ENCODE measurements at places on chromosomes 5 and 9. TPM values are rescaled to one million over a fixed set of nuclear protein-coding genes. Genes with fewer than 3 reads are reported as not detected.

Gene SMIM33
- not detected for total RNA-seq

Gene CHSY3
- total RNA-seq = 1.4 TPM

Gene ZNF366
- total RNA-seq = not detected

Gene TRAF1
- total RNA-seq = 3.9 TPM

Gene GAPT
- not detected for total RNA-seq

Gene CAPSL
- not detected for total RNA-seq

Gene PCDHA6
- not detected for total RNA-seq

Gene SCGB3A2
- not detected for total RNA-seq

Gene ANKRD34B
- not detected for total RNA-seq

Gene DRD1
- total RNA-seq = 0.18 TPM

Gene FAM153A
- not detected for total RNA-seq

GRCh38 chr5:14935341-14935740 lies 63.8 kb upstream of the ANKH start:
- no peak for DNase-seq

- DNase-seq = no peak
Measured at GRCh38 chr5:123681061-123681460, 169.1 kb downstream of the CSNK1G3 start.

GRCh38 chr9:136267261-136268111 lies 21.9 kb upstream of the QSOX2 start:
- DNase-seq = peak; percentile 78

DNA sequence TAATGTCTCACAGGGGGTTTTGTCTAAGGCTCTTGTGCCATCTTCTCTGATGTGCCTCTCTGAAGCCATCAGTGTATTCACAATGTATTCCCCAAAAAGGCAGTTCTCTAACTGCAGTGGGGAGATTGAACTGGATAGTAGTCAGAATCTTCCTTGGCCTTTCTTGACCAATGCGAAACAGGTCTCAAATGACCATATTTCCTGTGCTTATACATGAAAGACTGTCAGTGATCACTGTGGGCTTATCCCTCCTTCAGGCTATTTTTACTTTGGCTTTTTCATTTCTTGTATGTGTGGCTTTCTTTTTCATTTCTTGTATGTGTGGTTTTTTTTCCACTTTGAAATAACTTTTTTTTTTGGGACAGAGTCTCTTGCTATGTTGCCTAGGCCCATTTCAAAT lies 19.7 kb downstream of the HMGXB3 start:
- no peak for DNase-seq

GRCh38 chr5:5884593-5884992 lies 462.1 kb downstream of the ICE1 start:
- DNase-seq = no peak

GRCh38 chr5:153340139-153340538 lies 150.3 kb upstream of the GRIA1 start:
- no peak for DNase-seq

DNA sequence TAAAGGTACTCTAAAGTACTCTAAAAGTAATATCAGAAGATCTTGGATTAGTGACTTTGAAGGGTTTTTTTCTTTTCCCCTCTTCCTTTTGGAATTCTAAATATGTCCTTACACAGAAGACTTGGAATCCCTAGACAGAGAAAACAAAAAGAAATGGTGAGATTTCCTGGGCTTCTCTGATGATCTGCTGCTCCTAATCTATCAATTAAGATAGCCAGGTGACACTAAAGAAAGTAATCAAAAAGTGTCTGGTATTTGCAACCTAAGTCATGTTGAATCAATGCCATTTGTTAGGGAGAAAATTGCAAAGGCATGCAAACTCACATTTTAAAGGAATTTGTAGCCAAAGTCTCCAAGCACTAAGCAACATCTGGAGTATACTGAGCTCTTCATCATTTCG lies 29.5 kb upstream of the MYO10 start:
- no peak for DNase-seq

GRCh38 chr9:134224567-134225093 lies 60.3 kb upstream of the RNU6ATAC start:
- DNase-seq = no peak

DNA sequence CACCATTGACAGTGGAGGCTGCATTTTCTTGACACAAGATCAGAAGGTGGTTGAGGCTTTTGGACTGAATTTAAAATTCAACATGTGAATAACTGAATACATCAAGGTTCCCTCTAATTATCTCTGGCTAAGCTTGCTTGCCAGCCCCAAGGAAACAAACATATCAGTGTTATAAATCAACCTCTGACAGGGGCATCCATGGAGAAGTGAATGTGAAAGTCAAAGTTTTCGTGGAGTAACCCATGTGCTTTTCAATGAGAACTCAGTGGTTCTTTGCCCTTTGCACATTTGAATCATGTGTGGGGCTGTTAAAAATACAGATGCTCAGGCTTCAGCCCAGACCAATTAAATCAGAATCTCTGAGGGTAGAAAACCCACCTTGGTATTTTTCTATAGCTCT lies 128.9 kb downstream of the LRRC70 start:
- DNase-seq = no peak

DNA sequence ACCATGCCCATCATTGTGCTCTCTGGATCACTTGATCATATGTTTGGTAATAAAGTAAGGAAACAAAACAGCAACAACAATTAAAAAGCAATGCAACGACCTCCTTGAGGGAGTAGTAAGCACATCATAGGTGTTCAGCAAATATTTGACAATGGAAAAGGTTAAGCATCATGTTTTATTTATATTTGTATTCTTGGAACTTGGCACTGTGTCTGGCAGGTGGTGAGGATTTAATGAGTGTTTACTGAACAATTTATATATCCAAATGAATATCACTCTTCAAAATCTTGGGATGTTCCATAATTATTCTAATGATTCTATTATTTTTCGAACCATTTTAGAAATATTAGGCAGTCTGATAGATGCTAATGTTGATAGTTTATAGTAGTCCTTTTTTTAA lies 6.2 kb downstream of the PIP5K1B start:
- DNase-seq = no peak

GRCh38 chr5:115432691-115433090 lies 111.9 kb downstream of the FEM1C start:
- DNase-seq = peak; percentile 61

DNA sequence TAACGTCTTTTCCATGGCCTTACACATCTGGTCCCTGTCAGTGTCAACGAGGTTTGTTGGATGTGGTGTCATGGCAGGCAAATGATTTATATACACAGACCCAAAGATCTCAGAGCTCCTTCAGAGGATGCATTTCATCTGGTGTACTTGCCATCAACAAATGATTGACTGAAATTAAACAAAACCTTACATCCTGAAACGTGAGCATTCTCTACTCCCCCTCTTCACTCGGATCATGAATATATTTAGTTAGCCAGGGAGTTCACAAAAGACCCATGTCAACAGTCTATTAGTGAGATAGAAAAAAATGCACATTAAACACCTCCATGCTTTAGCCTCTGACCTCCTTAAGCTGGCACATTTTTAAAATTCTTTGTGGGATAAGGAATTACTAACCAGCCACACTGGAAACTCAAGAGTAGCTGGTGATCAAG lies 215.6 kb downstream of the EFNA5 start:
- peak; percentile 39 for DNase-seq

DNA sequence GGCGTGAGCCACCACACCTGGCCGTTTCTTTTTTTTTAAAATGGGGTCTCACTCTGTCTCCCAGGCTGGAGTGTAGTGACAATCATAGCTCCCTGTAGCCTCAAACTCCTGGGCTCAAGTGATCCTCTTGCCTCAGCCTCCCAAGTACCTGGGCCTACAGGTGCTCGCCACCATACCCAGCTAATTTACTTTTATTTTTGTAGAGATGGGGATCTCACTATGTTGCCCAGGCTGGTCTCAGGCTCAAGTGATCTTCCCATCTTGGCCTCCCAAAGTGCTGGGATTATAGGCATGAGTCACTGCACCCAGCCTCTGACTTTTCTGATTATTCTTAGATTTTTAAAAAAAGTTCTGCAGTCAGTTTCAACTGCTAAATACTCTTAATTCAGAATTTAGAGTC lies 21.3 kb downstream of the RAI14 start:
- DNase-seq = no peak

- DNase-seq = no peak
Measured at GRCh38 chr5:126863402-126863801, 86.5 kb downstream of the LMNB1 start.

- no peak for DNase-seq
Measured at GRCh38 chr5:18954239-18954638, 1033.8 kb downstream of the CDH18 start.

GRCh38 chr5:52964138-52964537 lies 25.0 kb upstream of the ITGA2 start:
- DNase-seq = peak; percentile 17

DNA sequence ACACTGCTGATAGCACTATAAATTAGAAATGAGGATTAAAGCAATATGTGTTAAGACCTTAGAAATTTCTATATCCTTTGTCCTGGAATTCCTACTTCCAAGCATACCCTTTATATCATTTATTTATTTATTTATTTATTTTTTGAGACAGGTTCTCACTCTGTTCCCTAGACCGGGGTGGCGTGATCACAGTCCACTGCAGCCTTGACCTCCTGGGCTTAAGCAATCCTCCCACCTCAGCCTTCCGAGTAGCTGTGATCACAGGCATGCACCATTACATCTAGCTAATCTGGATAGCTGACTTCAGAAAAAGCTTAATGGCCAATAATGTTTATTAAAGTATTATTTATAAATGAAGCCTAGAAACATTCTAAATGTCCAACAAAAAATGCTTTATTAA lies 27.3 kb downstream of the ACO1 start:
- DNase-seq = no peak

DNA sequence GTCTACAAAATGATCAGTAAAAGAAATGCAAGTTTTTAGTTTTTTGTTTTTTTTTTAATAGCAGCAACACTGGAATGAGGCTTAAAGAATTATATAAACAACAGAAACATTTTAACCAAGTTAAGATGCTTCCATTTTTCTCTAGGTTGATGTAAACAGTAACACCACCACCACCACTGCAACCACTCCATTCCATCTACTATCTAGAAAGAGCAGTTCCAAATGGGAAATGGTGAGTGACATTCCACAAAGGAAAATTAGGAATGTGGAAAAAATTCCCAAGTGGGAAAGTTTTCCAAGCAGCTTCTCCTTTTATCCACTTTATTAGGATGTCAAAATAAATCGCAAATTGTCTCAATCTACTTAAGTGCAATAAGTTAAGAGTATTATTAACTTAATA lies 32.6 kb downstream of the SLC38A9 start:
- DNase-seq = peak; percentile 28

GRCh38 chr9:99092643-99093491 lies 12.0 kb upstream of the TGFBR1 start:
- no peak for DNase-seq
